ENCODE measurements at places on chromosomes 11 and 22.

- no peak for DNase-seq
These were observed 14.3 kb downstream of the AMOTL1 start for GRCh38 chr11:94782446-94782845.

- no peak for DNase-seq
These were observed 22.1 kb upstream of the ASCC2 start for GRCh38 chr22:29860006-29860766.

DNA sequence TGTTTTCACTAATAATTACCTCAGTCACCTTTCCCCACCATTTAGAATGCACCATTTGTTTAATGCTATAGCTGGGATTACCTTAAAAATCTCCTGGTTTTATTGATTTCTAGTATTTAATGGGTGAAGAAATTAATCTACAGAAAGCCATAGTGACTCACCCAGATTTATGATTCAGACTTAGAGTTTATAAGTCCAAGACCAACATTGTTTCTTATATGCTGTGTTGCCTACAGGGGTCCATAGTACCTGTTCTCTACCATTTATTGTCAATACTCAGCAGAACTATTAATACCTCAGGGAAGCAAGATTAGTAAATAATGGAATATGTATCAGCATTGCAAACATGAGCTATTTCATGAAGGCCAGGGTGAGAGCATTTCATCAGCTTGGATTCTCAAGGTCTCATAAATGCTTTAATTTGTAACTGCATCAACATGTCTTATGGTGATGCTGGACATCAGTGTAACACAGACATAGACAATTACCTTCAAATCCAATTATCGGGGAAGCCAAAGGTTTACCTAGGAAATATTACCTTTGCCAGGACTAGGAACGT, 8.0 kb upstream of the MS4A7 start:
- no peak for DNase-seq

DNA sequence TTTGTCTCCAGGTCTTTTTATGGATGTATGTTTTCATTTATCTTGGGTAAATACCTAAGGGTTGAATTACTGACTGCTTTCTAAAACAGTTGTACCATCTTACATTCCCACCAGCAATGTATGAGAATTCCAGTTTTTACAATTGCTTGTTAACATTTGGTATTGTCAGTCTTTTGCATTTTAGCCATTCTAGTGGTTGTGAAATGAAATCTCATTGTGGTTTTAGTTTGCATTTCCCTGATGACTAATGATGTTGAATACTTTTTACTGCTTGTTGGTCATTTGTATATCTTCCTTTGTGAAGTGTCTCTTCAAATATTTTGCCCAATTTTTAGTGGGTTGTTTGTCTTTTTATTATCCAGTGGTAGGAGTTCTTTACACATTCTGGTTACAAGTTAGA, 92.8 kb downstream of the ARFGAP2 start:
- no peak for DNase-seq

DNA sequence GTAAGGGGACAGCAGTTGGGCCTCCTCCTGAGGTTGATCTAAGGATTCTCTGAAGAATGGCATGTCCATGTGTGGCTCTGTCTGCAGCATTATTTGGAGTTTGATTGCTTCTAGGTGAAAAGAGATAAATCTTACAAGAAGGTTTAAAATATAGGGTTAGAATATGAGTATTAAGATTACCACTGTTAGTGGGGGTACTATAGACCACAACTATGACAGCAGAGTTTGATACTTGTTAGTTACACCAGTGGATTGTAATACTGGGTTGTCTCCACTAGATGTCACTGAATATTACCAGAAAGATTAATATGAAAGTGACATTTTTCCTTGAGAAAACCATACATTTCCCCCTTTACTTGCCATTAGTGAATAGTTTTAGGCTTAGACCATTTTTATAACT, 47.9 kb downstream of the ZNF280B start:
- DNase-seq = no peak

Data from NCI-H510A treated with DMSO at 0.1 percent for 48 hours (cell line).